ENCODE measurements at places on chromosomes 2 and 18.

- H3K27ac ChIP-seq = peak overlapping the region; percentile 60
- peaks cover 6% of the 10 kb centered on the region for H3K4me1 ChIP-seq
- peak overlapping the region; percentile 12 for H3K4me3 ChIP-seq
- DNase-seq = no peak
- H3K36me3 ChIP-seq = no peaks in the 10 kb centered on the region
Observed at GRCh38 chr2:172931256-172931894, 144.3 kb upstream of the MAP3K20 start.

- H3K27me3 ChIP-seq = peaks cover 99% of the 10 kb centered on the region
- H3K4me1 ChIP-seq = peaks cover 23% of the 10 kb centered on the region
- H3K36me3 ChIP-seq = no peaks in the 10 kb centered on the region
- H3K27ac ChIP-seq = no peak overlapping the region
- DNase-seq = no peak
Observed at GRCh38 chr2:104845946-104846785, 7.7 kb upstream of the POU3F3 start.

DNA sequence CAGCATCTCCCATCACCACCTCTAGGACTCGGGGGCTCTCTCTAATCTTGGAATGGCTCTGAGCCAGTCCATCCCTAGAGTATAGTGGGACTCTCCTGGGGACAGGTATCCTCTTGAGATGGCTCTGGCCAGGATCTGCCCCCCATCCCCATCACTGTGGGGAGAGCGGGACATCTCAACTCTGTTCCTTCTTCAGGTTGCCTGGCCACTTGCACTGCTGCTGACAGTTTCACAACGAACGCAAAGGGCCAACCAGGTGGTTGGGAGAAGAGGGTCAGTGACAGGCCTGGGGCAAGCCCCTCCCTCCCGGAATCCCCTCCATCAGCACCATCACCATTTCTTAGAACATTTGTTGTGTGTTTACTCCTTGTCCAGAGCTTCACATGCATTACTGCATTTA, 62.6 kb downstream of the CIB4 start:
- H3K27ac ChIP-seq = no peak overlapping the region
- H3K4me3 ChIP-seq = no peak overlapping the region
- no peak for DNase-seq
- no peaks in the 10 kb centered on the region for H3K27me3 ChIP-seq

DNA sequence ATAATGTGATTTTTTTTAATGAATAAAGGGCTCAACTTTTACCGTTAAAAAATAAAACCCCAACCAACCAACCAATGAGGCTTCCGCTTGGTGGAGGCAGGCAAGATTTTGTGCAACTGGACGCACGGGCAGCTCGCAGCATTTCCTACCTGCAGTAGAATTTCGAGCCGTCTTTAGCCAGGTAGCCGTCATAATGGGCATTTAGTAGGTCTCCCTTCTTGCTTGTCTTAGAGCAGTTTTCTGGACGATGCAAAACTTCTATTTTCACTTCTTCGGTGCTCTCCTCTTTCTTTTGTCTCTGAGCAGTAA, 316 bp downstream of the FKBP7 start:
- H3K27me3 ChIP-seq = peaks cover 2% of the 10 kb centered on the region
- DNase-seq = no peak
- H3K36me3 ChIP-seq = no peaks in the 10 kb centered on the region
- peaks cover 18% of the 10 kb centered on the region for H3K4me1 ChIP-seq
- H3K4me3 ChIP-seq = peak overlapping the region; percentile 71

- no peaks in the 10 kb centered on the region for H3K36me3 ChIP-seq
- H3K4me3 ChIP-seq = no peak overlapping the region
- no peak for DNase-seq
- no peaks in the 10 kb centered on the region for H3K4me1 ChIP-seq
- H3K27me3 ChIP-seq = no peaks in the 10 kb centered on the region
Observed at GRCh38 chr2:149184991-149185390, 145.4 kb upstream of the LYPD6 start.

GRCh38 chr18:59929621-59930295, 30.0 kb downstream of the PMAIP1 start:
- no peaks in the 10 kb centered on the region for H3K36me3 ChIP-seq
- peaks cover 2% of the 10 kb centered on the region for H3K4me1 ChIP-seq
- H3K27me3 ChIP-seq = no peaks in the 10 kb centered on the region
- no peak for DNase-seq

- no peak overlapping the region for H3K4me3 ChIP-seq
- no peaks in the 10 kb centered on the region for H3K4me1 ChIP-seq
- H3K27ac ChIP-seq = no peak overlapping the region
- peaks cover 25% of the 10 kb centered on the region for H3K36me3 ChIP-seq
Observed at GRCh38 chr2:64594226-64594989, 59.3 kb downstream of the SERTAD2 start.

DNA sequence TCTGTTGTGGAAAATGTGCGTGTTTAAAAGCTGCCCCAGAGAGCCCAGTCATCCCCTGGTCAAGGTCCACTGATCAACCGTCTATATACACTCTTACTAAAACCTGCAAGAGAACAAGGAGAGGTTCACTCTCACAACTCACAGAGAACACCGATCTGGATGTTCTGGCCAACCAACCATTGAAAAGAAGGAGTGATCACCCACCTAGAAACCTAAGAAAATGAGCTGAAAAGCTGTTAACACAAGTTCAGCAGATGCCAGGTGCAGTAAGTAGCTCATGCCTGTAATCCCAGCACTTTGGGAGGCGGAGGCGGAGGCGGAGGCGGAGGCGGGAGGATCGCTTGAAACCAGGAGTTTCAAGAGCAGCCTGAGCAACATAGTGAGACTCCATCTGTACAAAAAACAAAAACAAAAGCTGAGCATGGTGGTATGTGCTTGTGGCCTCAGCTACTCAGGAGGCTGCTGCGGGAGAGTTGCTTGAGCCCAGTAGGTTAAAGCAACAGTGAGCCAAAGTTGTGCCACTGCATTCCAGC, 14.5 kb downstream of the ATG16L1 start:
- no peak overlapping the region for H3K27ac ChIP-seq
- H3K36me3 ChIP-seq = peaks cover 48% of the 10 kb centered on the region
- H3K4me1 ChIP-seq = peaks cover 25% of the 10 kb centered on the region
- DNase-seq = no peak
- no peak overlapping the region for H3K4me3 ChIP-seq
- H3K27me3 ChIP-seq = no peaks in the 10 kb centered on the region

GRCh38 chr18:48199399-48199798, 209.8 kb downstream of the ZBTB7C start:
- H3K36me3 ChIP-seq = no peaks in the 10 kb centered on the region
- H3K27me3 ChIP-seq = peaks cover 9% of the 10 kb centered on the region
- no peak for DNase-seq
- H3K4me1 ChIP-seq = no peaks in the 10 kb centered on the region

- no peak overlapping the region for H3K27ac ChIP-seq
- DNase-seq = no peak
- H3K4me1 ChIP-seq = no peaks in the 10 kb centered on the region
- no peaks in the 10 kb centered on the region for H3K27me3 ChIP-seq
- no peaks in the 10 kb centered on the region for H3K36me3 ChIP-seq
Observed at GRCh38 chr18:48743886-48744285, 205.1 kb downstream of the CTIF start.

DNA sequence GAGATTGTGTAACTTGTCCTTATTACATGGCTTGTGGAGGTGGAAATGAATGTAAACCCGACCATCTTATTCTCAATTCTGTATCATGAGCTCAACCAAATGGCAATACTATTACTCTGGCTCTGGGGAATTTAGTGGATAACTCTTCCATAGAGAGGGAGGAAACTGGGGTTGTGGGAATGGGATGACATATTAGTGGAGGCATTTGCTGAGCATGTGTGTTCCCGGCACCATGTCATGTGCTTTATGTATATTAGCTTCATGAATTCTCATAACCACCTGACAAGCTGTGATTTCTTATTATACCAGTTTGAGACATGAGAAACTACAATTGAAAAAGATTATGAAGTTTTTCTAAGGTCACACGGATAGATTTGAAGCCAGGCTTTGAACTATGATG, 112.8 kb upstream of the TMEFF2 start:
- no peaks in the 10 kb centered on the region for H3K36me3 ChIP-seq
- DNase-seq = no peak
- no peak overlapping the region for H3K4me3 ChIP-seq
- no peak overlapping the region for H3K27ac ChIP-seq
- H3K27me3 ChIP-seq = no peaks in the 10 kb centered on the region
- H3K4me1 ChIP-seq = no peaks in the 10 kb centered on the region

- H3K4me3 ChIP-seq = peak within 1 kb of the TSS; percentile 93
- H3K4me1 ChIP-seq = peaks cover 25% of the 10 kb centered on the region
- H3K36me3 ChIP-seq = no peaks in the 10 kb centered on the region
- no peak for DNase-seq
- peak within 1 kb of the TSS; percentile 96 for H3K27ac ChIP-seq
Observed at GRCh38 chr2:60553495-60554073, at the start of gene BCL11A. Gene BCL11A (minus strand): TSS chr2:60553654. CDS start chr2:60553270, 384 bp downstream.

- no peak overlapping the region for H3K27ac ChIP-seq
- no peak overlapping the region for H3K4me3 ChIP-seq
- DNase-seq = no peak
Observed at GRCh38 chr18:24112874-24113615, 25.8 kb upstream of the CABYR start.

DNA sequence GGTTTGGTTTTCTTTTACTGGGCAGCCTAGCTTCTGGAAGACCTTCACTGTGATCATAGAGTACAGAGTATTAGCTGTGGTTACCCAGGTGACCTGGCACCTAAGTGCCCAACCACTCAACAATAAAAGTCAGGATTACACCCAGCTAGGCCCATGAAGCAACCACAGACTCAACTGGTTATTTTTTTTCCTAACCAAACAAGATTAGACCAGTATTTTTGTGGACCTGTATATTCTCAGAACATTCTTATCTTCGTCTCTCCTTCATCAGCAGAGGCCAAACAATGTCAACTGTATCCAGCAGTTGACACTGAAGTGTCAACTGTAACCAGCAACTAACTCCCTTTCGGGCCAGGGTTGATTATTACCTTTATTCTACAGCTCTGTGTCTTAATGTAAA, 289.2 kb upstream of the SLC39A10 start:
- H3K27me3 ChIP-seq = no peaks in the 10 kb centered on the region
- DNase-seq = no peak
- no peak overlapping the region for H3K4me3 ChIP-seq
- H3K4me1 ChIP-seq = no peaks in the 10 kb centered on the region
- H3K36me3 ChIP-seq = no peaks in the 10 kb centered on the region

DNA sequence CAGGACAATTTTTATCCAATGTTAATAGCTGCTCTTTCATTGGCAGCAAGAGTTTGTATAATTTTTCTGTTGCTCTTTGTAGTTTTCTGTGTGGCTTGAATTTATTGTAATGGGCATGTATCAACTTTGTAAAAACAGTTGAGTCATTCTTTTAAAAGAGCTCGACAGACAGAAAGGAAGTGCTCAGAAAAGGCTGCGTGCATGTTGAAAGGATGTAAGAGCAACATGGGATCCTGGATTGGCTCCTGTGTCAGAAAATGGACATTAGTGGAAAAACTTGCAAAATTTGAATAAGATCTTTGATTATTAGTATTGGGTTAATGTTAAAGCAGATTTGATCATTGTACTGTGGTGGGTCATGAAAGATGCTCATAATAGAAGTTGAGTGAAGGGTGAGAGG, 93.3 kb upstream of the CDC42EP3 start:
- no peak overlapping the region for H3K27ac ChIP-seq
- H3K36me3 ChIP-seq = no peaks in the 10 kb centered on the region
- DNase-seq = no peak
- no peak overlapping the region for H3K4me3 ChIP-seq
- no peaks in the 10 kb centered on the region for H3K27me3 ChIP-seq
- H3K4me1 ChIP-seq = no peaks in the 10 kb centered on the region

GRCh38 chr18:48929212-48929612, 21.6 kb downstream of the SMAD7 start:
- no peaks in the 10 kb centered on the region for H3K36me3 ChIP-seq
- peaks cover 66% of the 10 kb centered on the region for H3K4me1 ChIP-seq
- no peak overlapping the region for H3K4me3 ChIP-seq
- H3K27me3 ChIP-seq = peaks cover 66% of the 10 kb centered on the region

GRCh38 chr2:8422450-8422800, 259.4 kb upstream of the ID2 start:
- no peak overlapping the region for H3K4me3 ChIP-seq
- H3K27ac ChIP-seq = no peak overlapping the region
- no peaks in the 10 kb centered on the region for H3K27me3 ChIP-seq
- H3K4me1 ChIP-seq = peaks cover 8% of the 10 kb centered on the region
- no peak for DNase-seq

- no peaks in the 10 kb centered on the region for H3K36me3 ChIP-seq
- no peak overlapping the region for H3K27ac ChIP-seq
- no peak overlapping the region for H3K4me3 ChIP-seq
- H3K4me1 ChIP-seq = no peaks in the 10 kb centered on the region
- no peak for DNase-seq
Observed at GRCh38 chr2:227029426-227030105, 134.4 kb downstream of the COL4A4 start.

- no peak overlapping the region for H3K4me3 ChIP-seq
- H3K27ac ChIP-seq = no peak overlapping the region
- H3K27me3 ChIP-seq = no peaks in the 10 kb centered on the region
- DNase-seq = no peak
Observed at GRCh38 chr2:15675456-15676195, 84.0 kb downstream of the DDX1 start.

GRCh38 chr2:173855661-173856060, 109.5 kb downstream of the SP3 start:
- no peaks in the 10 kb centered on the region for H3K4me1 ChIP-seq
- no peak overlapping the region for H3K4me3 ChIP-seq
- H3K27me3 ChIP-seq = no peaks in the 10 kb centered on the region

GRCh38 chr2:72129681-72130340, 17.9 kb downstream of the CYP26B1 start:
- no peaks in the 10 kb centered on the region for H3K36me3 ChIP-seq
- H3K4me1 ChIP-seq = peaks cover 11% of the 10 kb centered on the region
- peaks cover 5% of the 10 kb centered on the region for H3K27me3 ChIP-seq
- no peak for DNase-seq

- H3K27me3 ChIP-seq = no peaks in the 10 kb centered on the region
- no peaks in the 10 kb centered on the region for H3K36me3 ChIP-seq
- no peak overlapping the region for H3K27ac ChIP-seq
- no peak for DNase-seq
- H3K4me3 ChIP-seq = no peak overlapping the region
- H3K4me1 ChIP-seq = no peaks in the 10 kb centered on the region
Observed at GRCh38 chr2:49003201-49003600, 151.1 kb downstream of the FSHR start.

DNA sequence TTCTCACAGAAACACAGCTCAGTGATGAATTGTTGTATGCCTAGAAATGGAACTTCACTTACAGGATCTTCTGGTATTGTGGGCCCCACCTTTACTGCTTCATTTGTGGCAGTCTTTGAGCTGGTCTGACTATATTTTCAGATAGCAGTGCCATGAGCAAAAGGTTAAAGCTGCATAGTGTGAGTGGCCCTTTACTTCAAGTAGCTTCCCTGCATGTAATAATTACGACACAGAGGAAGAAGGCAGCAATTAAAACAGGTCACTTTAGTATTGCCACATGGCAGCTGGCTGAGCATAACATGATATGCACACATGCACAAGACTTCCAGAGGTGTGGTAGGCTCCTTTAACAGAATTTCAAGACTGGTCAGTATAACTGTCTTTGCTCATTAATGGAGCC, 426.3 kb upstream of the ZEB2 start:
- no peaks in the 10 kb centered on the region for H3K27me3 ChIP-seq
- no peaks in the 10 kb centered on the region for H3K4me1 ChIP-seq
- H3K4me3 ChIP-seq = no peak overlapping the region
- DNase-seq = no peak

- H3K4me1 ChIP-seq = peaks cover 14% of the 10 kb centered on the region
- H3K4me3 ChIP-seq = no peak overlapping the region
- no peak for DNase-seq
- peaks cover 12% of the 10 kb centered on the region for H3K27me3 ChIP-seq
Observed at GRCh38 chr2:189585226-189585756, 4.7 kb upstream of the SLC40A1 start.

All from thymus (tissue), 14 donors.